SJSA1 (cell line): ENCODE measurements at places on chromosomes 7 and 10.

GRCh38 chr10:6199131-6199733 lies 3.5 kb upstream of the PFKFB3 start:
- DNase-seq: no peak

DNA sequence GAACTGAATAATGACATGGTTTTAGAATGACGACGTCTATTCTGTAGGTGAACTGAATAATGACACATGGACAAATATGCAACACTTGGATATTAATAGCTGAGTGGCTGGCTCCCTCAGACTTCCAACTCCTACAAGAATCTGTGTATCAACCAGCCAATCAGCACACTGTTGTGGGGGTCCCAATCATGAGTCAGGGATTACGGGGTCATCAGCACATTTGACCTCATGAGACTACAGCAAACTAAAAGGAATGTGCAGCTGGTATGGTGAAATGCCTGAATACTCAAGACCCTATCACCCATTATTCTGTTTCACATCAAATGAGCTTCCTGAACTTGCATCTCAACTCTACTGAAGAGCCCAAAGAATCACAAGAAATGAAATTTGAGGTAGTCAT lies 192.5 kb downstream of the ANK3 start:
- DNase-seq: no peak

DNA sequence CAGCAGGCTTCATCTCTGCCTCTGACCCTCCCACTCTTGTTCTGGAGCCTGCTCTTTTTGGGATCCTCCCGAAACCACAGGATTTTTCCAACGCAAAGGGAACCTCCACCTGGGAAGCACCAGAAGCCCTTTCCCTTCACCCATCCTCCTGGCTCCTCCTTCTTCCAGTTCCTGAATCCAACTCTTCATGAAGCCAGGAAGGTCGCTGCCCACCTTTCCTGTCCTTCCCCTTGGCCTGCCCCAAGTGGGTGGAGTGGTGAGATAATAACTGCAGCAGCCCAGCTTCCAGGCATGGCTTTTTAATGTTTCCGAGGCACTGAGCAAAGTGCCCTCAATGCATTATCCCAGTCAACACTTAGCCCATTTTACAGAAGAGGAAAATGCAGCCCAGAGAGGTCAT lies 70.8 kb upstream of the EEPD1 start:
- DNase-seq: no peak

GRCh38 chr7:80879849-80880248 lies 39.0 kb downstream of the SEMA3C start:
- DNase-seq: no peak

DNA sequence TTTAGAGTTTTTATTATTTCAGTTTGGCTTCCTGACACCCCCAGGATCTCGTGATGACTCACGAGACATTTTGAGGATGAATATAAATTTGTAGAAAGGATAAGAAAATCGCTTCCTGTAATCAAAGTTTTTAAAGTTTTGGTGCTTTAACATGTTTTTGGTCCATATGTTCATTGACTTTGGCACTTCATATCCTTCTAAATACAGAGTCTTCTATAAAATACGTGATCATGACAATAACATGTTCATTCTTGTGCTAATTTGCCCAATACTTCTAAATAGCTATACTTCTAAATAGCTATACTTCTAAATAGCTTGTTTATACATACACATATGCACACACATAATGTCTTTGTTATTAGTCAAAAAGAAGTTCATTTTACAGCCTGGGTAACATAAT lies 341.9 kb downstream of the PLXDC2 start:
- no peak for DNase-seq
